ENCODE measurements at places on chromosomes 6 and 20.

DNA sequence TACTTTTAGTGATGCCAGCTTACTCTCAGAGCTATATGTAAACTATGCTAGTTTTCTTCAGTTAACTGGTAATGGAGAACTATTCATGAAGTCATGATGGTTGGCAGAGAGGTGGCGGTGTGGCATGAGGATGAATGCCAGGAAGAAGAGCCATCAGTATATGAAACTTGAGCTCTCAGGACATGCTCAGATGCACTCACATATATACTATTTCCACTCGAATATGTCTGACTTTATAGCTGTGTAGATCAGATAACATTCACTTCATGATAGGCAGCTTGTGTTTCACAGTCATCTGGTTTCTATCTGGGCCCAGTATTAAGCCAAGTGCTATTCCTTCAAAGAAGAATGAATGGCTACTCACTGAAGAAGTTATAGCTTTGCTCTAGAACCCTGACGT lies 46.2 kb upstream of the CEP85L start:
- DNase-seq: no peak

DNA sequence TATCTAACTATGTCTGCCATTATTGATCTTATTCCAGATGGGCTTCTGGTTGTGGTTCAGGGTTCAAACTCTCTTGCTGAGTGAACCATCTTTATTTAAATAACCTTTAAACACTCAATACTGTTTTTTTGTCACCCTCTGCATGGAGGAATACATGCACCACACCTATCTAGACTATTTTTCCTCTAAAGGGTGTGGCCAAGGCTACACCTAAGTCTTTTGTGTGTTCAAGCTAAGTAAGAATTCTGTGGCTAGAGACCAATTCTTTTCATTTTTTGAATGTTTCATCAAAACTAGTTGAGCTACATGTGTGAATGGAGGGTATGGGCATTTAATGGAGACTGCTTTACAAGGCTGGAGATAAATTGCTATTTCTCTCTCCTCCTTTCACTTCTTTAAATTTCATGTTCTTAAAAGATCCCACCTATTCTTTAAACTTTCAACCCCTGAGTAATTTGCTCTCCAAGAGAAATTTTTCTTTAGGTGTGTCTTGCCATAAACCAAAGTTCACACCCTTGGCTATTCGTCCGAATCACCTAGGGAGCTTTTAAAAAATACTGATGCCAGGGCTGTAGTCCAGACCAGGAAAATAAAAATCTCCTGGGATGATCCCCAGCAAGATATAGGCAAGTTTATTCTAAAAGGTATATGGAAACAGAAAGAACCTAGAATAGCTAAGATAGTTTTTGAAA lies 24.8 kb upstream of the MBOAT1 start:
- no peak for DNase-seq

GRCh38 chr6:158081657-158081935 lies 86.5 kb downstream of the SERAC1 start:
- no peak for DNase-seq

GRCh38 chr6:5674721-5675120 lies 332.0 kb downstream of the NRN1 start:
- DNase-seq: no peak

DNA sequence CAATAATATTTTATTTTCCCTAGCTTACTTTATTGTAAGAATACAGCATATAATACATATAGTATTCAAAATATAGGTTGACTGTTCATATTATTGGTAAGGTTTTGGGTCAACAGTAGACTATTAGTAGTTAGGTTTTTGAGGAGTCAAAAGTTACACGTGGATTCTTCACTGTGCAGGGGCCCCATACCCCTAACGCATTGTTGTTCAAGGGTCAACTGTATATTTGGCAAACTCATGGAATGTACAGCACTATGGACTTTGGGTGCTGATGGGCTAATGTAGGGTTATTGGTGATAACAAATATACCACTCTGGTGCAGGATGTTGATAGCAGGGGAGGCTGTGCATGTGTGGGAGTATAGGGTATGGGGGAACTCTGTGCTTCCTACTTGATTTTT lies 397.2 kb downstream of the BCKDHB start:
- no peak for DNase-seq

DNA sequence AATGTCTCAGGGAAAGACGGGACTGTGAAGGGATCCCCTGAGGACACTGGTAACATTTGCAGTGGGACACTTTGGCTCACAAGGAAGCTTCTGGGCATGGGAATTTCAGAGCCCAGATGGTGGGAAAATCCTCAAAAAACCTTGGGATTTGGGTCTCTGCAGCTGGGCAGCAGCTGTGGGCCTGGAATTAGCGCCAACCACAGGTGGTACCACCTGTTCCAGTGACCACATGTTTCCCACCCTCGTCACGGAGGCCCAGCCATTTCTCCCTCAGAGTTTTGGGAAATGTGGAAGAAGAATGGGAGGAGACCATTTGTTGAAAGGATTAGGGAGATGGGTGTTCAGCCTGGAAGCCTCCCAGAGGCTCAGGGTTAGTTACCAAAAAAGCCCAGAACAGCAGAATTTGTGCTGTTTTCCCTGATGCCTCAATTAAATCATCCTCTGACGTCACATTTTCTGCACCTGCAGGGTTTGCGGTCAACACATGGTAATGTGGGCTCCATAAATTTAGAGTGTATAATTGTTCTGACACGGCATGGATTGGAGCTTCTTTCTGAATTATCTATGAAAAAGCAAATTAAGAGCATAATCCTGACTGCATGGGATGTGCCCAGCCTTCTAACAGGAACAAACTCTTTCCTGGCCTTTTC lies 34.4 kb downstream of the EDN3 start:
- no peak for DNase-seq
